Activated CD4-positive, alpha-beta T cell treated with anti-CD3 and anti-CD28 coated beads, Interleukin-2, amount 10 ng/mL, durations not matched to agents 24 days and 14 days (primary cell): ENCODE measurements at places on chromosomes 6 and 20. TPM values are rescaled to one million over a fixed set of nuclear protein-coding genes. Genes with fewer than 3 reads are reported as not detected.

DNA sequence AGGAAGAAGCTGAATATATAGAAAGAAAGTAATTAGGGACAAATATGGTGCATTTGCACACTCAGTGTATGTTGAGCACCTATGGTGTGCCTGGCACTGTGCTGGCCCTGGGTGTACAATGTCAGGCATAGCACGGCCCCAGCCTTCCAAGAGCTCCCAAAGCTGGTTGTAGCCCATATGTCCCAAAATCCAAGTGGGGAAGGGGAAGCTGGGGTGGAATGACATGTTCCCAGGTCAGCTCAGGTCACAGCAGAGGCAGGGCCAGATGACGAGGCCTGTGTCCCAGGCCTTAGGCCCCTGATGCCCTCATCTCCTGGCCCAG, 170.0 kb downstream of the VEGFA start:
- DNase-seq, result no peak

DNA sequence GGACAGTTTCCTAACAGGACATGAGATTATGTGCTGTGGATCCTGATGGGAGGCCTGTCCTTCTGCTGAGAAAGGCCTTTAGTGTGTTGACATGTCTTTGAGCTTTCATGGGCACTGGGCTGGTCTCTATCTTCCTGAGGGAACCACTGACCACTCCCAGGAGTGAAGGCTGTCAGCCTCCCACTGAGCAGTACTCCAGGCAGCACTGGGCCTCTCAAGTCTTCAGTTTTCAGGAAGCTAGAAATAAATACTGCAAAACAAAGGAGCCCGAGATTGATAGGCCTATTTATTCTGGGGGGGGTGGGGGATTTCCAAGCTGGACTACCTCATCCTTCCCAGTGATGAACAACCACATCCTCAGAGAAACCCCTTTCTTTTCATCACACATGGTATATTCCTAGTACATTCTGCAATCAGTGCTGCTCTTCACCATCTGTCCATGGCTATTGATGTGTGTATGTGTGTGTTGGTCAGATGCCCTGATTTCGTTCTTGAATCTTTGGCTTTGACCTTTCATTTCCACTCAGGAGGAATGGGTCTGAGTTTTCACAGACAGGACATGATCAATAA, 180.9 kb upstream of the SPTLC3 start:
- DNase-seq, result no peak

GRCh38 chr6:123380257-123380656, 256.5 kb downstream of the TRDN start:
- no peak for DNase-seq

DNA sequence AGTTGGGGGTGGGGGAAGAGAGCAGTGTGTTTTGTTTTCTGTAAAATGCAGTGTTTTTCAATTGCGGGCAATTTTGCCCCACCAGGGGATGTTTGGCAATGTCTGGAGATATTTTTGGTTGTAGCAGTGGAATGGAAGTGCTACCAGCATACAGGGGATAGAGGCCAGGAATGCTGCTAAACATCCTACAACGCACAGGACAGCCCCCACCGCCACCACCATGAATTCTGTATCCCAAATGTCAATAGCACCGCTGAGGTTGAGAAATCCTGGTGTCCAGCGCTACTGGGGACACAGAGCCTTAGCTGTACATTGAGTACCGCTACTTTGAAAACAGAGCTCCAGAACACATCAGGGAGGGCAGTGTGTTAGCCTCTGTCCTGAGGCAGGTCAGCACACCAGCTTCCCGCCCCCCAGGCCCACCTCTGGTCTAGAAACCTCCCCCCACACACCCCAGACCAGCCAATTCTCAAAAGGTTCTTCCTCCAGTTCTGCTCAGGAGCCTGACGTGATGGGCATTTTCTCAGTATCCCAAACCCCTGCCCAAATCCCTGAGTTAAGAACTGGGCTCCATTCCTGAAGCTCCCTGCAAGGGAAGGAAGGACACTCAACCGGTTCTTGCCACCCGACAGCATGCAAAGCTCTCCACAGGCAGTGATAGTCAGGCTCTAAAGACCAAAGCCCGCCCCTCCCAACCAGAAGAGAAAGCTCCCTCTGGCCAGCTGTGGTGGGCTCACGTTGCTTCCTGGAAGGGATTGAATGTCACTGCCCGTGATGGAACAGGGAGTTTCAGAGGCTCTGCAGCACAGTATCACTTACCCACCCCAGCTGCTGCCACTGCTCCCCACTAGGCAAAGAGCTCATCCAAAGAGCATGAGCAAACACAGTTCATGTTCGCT, 321.5 kb upstream of the JARID2 start:
- no peak for DNase-seq

The FILIP1 gene
- total RNA-seq, result not detected in 2 replicates

DNA sequence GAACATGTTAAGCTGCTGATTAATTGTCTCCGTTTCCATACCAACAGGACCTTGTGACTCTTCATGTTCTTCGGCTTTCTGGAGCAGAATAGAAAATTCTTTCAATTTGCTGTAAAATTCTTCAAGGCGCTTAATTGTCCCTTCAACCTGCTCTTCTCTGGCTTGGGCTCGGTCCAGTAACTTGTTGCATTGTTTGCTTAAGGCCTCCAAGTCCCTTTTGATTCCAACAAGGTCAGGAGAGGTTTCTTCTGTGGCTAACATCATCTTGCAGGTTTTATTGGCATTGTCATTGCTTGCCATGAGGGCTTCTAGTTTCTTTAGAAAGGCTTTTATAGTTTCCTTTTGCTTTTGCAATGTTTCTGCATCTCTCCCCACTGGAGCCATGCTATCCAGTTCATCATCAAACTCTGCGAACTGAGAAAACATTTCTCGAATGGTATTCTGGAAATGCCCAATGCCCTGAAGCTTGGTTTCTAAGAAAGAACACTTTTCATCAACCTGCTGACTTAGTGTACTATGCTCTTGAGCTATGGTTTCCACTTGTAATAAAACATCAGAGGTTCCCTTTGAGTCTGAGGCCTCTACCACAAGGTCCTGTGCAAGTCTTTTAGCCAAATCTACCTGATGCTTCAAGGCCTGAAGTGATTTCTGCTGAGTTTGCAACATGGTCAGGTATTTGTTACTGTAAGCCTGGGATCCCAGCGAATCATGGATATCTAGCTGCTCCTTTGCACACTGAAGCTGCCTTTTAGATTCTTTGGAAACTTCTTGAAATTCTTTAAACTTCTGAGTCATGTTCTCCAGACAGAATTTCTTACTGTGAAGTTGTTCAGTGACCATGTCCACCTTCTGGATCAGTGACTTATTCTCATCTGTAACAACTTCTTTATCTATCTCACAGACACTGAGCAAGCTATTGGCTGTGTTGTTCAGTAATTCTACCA, 90.2 kb downstream of the DST start:
- DNase-seq, result no peak

DNA sequence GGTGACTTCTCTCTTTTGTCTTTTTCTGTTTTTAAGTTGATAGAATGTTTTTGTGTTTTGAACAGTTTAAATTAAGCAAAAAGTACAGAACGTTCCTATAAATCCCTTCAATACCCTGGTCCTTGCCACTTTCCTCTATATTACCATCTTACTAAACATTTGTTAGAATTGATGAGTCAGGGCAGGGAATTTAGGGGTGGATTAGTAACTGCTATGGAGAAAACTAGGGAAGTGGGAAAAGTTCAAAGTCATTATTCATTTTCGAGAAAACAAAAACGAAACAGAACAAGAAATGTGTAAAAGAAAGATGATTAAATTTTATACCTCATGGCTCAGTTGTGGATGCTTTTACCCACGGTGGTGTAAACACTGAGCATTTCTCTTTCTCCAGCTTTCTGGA, 240.4 kb upstream of the SULF2 start:
- DNase-seq, result no peak

The LTA gene
- 622 and 631 TPM in 2 replicates for total RNA-seq

GRCh38 chr6:11025921-11026635, 18.0 kb downstream of the ELOVL2 start:
- DNase-seq, result no peak

The ISM1 gene
- total RNA-seq, result 5.3 and 5.4 TPM in 2 replicates

The RSPH9 gene
- total RNA-seq, result not detected in 2 replicates

The GDAP1L1 gene
- total RNA-seq, result not detected in 2 replicates

The BPIFA1 gene
- total RNA-seq, result not detected in 2 replicates

DNA sequence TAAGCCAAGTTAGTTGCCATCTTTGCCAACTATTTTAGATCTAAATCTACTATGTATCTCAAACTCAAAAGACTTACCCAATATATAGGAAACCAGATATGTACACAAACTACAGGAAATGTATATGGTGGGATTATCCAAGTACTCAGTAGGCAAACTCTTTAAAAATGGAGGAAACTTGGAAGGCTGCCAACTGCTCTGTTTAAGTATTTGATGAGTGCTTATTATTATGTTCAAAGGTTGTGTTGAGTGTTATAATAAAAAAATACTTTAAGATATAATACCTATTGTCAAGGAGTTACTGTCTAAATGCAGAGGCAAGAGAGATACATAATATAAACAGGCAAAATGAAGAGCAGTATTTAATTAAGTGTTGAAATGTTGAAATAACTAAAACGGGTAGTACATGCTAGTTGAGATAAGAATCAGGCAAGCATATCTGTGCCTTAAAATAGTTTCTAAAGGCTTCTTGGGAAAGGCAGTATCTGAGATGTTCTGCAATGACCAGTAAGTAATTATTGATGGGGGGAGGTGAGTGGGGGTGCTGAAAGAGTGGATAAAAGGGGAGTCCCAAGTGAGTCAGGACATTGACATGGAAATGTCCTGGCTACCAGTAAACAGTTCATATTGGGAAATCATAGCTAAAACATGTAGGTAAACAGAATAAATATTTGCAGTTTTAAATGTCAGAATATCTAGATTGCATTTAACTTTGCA, 6.5 kb upstream of the DST start:
- DNase-seq, result no peak

- no peak for DNase-seq
These were observed 189.6 kb downstream of the ADAT2 start for GRCh38 chr6:143260857-143261256.

The PRDM13 gene
- 0.05 TPM in 1 of 2 replicates, not detected in the other for total RNA-seq
